ENCODE measurements at places on chromosomes 11 and 22.

DNA sequence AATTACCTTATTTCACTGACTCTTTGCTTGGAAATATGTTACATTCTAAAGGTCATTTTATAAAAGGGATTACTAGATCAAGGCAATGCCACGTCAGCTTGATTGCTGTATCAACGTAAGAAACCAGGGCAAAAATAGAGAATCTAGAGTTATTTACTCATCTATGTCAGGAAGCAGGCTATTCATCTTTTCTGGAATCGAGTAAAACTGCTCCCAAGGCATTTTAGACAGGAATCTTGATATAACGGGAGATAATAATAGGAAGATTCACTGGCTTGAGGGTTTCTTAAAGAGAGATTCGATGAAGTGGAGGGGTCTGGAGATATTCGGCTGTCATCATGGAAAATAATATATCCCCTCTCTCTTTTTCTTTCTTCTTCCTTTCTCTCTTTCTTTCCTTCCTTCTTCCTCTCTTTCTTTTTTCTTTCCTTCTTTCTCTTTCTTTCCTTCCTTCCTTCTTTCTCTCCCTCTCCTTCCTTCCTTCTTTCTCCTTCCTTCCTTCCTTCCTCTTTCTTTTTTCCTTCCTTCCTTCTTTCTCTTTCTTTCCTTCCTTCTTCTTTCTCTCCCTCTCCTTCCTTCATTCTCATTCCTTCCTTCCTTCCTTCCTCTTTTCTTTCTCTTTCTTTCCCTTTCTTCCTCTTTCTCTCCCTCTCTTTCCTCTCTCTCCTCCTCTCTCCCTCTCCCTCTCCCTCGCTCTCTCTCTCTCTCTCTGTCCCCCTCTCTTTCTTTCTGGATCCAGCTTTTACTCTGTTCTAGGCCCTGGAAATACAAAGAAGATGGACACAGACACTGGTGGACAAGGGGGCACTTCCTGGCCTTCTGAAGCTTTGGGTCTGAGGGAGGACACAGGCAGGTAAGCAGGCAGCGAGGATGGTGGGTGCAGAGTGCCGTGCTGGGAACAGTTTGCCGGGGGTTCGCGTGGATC lies 18.1 kb upstream of the RASD2 start:
- no peak for DNase-seq

DNA sequence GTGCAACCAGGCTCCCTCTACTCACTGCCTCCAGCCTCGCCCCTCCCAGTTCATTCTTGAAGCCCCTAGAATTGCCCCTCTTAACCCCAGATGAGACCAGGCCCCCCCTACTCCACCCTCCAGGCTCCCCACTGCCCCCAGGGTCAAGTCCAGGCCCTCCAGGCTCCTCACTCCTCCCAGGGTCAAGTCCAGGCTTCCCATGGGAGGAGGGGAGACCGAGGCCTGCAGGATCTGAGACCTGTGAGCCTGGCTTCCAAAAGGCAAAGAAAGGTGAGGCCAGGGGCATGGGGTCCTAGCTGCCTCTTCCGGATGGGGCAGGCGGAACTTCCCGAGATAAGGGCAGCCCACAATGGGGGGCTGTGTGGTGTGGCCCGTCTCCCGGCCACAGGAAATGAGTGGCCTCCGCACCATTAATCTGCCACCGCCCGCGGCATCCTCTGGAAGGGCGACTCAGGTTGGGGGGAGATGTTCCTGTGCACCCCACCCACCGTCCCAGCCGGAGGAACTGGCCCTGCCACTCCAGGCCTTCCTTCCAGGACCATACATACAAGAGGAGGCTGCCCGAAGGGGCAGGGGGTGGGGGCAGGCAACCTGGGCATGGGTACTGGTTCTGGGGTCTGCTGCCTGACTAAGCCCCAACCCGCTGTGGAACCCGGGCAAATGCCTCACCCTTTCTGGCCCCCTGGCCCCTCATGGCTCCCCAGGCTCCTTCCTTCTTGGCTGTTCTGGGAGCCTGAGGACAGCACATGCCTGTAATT lies 35.1 kb upstream of the WNT11 start:
- DNase-seq, result no peak

GRCh38 chr11:131672191-131672590 lies 301.8 kb downstream of the NTM start:
- DNase-seq, result no peak

- no peak for DNase-seq
These were observed 1.1 kb downstream of the TM7SF2 start for GRCh38 chr11:65112546-65113360.

DNA sequence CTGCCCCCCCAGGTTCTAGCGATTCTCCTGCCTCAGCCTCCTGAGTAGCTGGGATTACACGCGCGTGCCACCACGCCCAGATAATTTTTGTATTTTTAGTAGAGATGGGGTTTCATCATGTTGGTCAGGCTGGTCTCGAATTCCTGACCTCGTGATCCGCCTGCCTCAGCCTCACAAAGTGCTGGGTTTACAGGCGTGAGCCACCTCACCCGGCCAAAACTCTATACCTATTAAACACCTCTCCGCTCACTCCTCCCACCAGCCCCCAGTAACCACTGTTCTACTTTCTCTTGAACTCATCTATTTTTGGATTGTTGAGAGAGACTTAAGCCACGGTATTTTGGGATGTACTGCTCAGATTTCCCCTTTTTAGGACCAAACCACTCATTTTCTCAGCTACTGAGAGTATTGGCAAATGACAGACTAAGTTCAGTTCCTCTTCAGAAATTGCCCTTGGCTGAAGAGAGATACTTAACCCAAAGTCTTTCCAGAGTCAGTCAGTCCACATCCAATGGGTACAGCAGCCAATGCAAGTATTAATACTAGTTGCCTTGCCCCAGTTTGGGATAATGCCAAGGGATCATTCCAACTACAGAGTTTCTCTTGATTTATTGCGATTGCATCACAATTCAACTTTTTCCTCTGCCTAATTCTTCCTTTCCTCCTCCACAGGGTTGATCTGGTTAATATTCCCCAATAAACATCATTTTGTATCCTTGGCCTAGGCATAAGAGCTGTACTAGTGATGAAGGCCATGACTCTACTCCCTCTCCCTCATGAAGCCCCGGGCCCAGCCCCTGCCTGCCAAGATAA lies 36.8 kb upstream of the CSTF3 start:
- DNase-seq, result no peak

DNA sequence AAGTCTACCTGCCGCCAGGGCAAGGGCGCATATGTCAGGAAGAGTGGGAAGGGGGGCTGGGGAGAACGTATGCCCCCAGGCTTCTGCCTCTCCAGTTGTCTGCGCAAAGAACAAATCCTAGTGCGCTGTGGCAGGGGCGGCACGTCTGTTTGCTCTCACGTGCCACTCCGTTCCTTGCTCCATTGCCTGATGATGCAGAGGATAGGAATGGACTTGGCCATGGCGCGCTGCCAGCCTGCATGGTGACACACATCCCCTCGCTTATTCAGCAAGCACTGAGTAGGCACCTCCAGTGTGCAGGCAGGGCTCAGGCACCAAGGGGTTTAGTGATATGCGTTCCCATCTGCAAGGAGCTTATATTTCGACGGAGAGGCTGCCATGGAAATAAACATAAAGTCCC lies 45.4 kb upstream of the SLC22A12 start:
- DNase-seq, result no peak

- DNase-seq, result no peak
These were observed 42.2 kb upstream of the DRD2 start for GRCh38 chr11:113517361-113517760.

DNA sequence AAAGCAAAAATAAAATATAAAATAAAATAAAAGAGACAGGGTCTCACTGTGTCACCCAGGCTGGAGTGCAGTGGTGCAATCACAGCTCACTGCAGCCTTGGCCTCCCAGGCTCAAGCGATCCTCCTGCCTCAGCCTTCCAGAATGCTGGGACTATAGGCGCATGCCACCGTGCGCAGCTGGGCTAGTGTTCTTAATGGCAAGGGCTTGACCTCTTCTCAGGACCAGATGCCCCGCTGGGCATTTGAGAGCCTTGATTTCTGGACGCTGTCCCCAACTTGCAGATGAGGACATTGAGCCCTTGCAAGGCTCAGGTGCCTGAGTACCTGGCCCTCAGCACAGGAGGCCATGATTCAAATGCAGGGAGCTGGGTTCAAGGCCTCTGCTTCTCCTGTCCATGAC lies 82.6 kb downstream of the DHCR7 start:
- DNase-seq, result no peak

- no peak for DNase-seq
These were observed 144.8 kb downstream of the CRYBB2 start for GRCh38 chr22:25364281-25364680.

DNA sequence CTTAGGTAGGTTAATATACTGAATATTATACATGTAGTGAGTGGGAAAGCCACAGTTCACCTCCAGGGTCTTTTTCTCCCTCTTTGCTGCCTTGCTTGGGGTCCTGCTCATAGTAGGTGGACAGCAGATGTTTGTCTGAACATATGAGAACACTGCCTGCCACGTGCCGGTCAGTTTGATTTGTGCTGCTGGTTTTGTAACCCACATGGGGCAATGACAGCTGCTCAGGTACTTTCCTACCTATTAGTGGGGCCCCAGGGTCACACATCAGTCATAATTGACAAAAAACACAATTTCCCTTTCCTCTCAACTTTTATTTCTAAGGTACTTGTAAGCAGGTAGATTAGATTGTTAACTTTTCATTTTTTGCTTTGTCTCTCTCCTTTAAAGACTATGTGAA lies 43.8 kb downstream of the BMAL1 start:
- no peak for DNase-seq

- no peak for DNase-seq
These were observed 67.9 kb upstream of the OR4B1 start for GRCh38 chr11:48148749-48149148.

- DNase-seq, result no peak
These were observed 19.2 kb downstream of the NTM start for GRCh38 chr11:131389582-131389981.

DNA sequence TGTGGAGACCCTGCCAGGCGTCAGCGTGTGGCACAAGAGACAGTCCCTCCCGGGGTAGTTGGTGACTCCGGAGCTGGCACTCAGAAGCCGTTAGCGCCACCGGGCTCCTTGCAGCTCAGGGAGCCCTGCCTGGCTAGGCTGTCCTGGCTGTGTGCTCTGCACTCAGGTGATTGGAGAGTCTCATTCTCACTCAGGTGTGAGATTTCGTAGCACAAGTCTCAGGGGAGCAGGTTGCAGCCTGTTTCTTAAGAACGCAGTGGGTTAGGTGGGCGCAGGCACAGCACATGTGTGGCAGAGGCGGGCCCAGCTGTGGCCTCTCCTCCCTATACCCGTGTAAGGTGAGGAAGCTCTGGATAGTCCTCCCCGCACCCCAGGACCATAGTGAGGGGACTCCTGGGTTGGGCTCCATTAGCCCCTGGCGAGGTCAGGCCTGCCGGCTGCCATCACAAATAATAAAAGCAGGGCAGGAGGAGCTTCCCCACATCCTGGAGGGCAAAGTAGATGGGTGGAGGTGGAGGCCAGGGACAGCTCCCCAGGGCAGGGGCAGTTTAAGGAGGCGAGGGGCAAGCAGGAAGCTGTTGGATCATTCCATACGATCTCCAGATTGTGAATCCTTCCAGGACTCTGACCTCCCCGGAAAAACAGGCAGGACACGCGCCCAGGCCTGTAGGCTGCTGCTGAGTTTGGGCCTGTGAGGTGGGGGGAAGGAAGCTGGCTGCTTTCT lies 39.4 kb downstream of the SBF1 start:
- DNase-seq, result no peak

- no peak for DNase-seq
These were observed 16.6 kb upstream of the ARHGAP8 start for GRCh38 chr22:44735518-44736428.

- DNase-seq, result no peak
These were observed 18.1 kb downstream of the EXT2 start for GRCh38 chr11:44113572-44113971.

DNA sequence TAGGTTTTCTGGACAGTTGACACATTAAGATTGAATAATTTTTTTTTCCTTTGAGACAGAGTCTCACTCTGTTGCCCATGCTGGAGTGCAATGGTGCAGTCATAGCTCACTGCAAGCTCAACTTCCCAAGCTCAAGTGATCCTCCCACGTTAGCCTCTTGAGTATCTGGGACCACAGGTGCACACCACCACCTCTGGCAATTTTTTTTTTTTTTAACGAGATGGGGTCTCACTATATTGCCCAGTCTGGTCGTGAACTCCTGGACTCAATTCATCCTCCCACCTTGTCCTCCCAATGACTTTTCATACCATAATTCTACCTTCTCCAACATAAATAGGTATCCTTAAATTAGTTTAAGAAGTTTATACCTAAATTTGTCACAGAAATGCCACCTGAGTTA lies 8.5 kb downstream of the EIF4ENIF1 start:
- no peak for DNase-seq

DNA sequence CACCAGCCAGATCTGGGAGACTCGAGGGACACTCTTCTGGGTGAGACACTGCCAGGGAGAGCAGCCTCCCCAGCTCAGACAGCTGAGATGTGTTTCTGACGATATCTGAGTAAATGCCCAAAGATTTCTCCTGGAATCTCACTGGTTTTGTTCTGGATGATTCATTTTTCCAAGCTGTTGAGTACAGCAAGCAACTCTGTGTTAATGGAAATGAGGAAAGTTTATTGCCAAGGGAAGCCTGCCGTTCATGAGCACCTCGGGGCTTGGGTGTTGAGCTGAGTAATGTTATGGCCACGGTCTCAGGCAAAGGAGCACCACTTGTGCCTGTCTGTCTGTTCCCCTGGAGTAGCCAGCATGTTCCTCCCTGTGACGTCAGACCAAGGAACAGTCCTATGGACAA lies 1132.4 kb downstream of the BRD1 start:
- no peak for DNase-seq

GRCh38 chr11:128942272-128942612 lies 429 bp downstream of the TP53AIP1 start:
- no peak for DNase-seq

DNA sequence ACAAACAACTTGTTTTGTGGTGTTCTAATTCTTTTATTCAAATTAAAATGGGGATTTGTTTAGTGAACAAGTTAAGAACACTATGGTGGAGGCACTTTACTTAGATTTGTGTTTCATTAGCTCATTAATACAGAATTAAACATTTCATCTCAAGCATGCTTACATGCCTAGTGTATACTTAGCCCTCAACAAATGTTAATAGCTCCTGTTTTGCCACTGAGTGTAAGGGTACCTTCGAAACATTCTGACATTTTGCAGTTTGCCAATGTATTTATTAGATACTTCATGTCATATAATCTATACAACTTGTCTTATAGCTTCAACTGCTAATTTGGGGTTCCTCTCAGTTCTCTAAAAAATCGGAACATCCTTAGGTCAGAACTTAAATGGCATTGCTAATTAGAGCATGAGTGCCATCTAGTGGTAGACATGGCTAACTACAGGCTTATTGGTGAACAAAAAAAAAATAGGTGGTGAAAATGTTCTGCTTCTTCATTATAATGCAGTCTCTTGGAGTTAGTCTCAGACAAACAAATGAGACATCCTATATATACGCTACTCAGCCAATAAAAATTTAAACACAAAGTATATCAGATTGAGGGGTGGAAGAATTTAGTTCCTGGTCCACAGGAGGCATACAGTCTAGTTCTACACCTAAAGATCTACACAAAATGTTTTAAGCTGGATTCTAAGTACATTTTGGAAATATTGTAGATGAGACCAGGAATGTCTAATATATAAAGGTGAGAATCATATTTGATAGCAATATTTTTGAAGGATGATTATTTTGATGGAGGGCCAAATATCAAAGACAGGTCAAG lies 4.9 kb upstream of the CNTN5 start:
- DNase-seq, result no peak

Measured in kidney epithelial cell (primary cell).